Right kidney (tissue), 9 donors: ENCODE measurements at places on chromosomes 13 and 19.

DNA sequence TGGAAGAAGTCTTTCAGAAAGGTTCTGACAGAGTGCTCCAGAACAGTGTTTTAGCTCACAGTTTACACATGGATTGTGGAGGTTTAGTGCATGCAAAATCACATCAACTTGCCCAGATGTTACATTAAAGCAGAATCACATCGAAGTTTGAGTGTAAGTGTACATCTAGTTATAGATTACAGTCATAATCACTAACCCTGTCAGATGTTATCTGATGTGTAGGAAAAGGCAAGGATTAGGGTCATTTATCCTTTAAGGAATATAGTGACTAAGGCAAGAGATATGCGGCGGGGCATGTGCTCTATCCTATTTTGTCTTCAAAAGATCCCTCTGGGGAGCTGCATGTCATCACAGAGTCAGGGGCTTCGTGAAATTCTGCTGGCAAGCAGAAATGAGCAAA is 66.9 kb downstream of the CYSLTR2 start:
- no peak for DNase-seq

- DNase-seq, result no peak
Observed at GRCh38 chr13:21330126-21330861, 128.8 kb downstream of the ZDHHC20 start.

GRCh38 chr19:7832781-7833180 is 2.8 kb downstream of the EVI5L start:
- no peak for DNase-seq

GRCh38 chr13:43484432-43485225 is 302.1 kb downstream of the ENOX1 start:
- DNase-seq, result no peak

DNA sequence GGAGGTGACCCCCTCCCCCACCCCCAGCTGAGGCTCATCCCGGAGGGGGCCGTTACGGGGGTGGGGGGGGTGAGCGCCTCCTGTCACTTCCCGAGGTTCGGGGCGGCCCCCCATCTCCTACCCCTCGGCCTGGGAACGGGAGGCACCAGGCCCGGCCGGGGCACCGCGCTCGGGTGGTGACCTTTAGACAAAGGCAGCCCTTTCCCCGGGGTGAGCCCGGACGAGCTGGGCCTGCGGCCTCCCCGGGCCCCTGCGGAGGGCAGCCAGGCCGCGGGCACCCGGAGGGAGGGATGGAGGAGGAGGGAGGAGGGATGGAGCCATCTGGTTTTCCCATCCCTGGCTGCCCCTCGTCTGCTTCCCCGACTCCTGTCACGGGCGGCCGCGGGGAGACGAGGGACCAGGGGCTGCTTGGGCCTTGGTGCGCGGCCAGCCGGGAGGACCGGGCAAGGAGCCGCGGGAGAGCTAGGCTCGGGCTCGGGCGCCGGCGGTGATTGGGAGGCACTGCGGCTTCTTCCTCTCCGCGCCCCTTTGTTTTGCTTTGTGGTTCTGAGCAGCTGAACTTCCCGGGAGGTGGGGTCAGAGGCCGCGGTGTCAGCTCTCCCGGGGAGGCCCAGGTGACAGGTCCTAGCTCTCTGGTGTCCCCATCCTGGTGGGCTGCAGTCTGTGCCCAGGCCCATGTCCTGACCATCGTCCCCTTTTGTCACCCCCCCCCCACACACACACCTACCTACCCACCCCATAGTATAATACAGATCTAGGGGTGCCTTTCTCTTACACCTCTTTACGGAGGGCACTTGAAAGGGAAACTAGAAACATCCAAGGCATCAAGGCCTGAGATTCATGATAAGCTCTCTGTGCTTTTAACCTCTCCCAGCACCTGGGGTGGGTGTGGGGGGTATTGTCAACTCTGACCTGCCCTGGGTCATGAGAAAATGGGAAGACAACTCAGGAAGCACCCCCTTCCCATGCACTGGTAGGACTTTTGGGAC is 1.3 kb downstream of the BICRA start:
- DNase-seq, result peak; percentile 74

- no peak for DNase-seq
Observed at GRCh38 chr13:77904031-77904430, 14.6 kb downstream of the EDNRB start.

- no peak for DNase-seq
Observed at GRCh38 chr13:31793246-31793645, 53.9 kb downstream of the RXFP2 start.

- peak; percentile 60 for DNase-seq
Observed at GRCh38 chr19:1287354-1288225, 1.9 kb downstream of the EFNA2 start.

- DNase-seq, result peak; percentile 87
Observed at GRCh38 chr19:58033741-58034476, at the start of gene ZSCAN1. ZSCAN1 (plus strand) TSS chr19:58034025; CDS start chr19:58037837, 3,812 bp downstream.

GRCh38 chr19:2446381-2446780 is 10.4 kb downstream of the LMNB2 start:
- no peak for DNase-seq

- no peak for DNase-seq
Observed at GRCh38 chr19:10846500-10847202, 1.6 kb upstream of the C19orf38 start.

DNA sequence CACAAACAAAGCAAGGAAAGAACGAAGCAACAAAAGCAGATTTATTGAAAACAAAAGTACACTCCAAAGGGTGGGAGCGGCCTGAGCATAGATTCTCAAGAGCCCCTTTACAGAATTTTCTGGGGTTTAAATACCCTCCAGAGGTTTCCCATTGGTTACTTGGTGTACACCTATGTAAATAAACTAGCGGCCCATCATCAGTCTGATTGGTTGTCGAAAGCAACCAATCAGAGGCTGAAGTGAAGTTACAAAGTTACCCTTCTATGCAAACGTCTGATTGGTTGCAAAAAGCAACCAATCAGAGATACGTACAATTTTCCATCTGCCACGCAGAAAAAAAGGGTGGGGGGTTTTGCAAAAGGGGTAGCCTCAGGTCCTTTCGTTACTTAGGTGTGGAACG is 96.3 kb upstream of the UBAC2 start:
- DNase-seq, result no peak

- no peak for DNase-seq
Observed at GRCh38 chr13:46663206-46664037, 110.5 kb downstream of the LRCH1 start.

DNA sequence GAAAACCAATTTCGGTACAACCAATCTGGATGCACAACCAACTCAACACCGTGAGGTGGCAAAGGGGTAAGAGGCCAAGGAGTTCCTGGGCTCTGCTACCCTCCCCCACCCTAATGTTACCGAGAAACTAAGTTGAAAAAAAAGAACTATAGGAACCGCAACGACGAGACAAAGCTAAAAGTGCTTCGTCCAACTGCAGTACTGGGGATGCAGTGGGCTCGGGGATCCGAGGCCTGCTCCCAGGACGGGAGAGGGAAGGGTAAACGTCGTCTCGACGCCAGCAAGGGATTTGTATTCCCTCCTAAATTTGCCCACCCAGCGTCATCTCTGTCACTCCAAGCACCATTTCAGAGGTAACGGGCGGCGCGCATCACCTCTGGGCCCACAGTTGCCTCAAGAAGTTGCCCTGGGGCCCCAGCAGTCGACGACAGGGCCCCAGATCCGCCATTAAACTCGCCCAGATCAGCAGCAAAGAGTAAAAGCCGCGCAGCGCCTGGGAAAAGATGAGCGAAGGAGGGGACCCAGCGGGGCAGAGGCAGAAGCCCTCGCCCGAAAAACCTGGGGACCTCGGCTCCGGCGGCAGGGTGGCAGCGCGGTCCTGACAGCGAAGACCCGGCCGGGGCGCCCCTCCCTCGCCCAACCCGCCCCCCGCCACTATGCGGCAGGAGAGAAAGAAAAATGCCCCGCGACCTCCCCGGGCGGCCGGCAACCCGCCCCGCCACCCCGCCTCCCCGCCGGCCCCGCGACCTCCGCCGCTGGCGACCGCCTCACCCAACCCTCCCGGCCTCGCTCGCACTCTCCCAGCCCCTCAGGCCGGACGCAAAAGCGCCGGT is 752 bp downstream of the ZMYM5 start:
- peak; percentile 82 for DNase-seq

GRCh38 chr13:102369302-102369701 is 32.5 kb downstream of the FGF14 start:
- DNase-seq, result no peak

- DNase-seq, result no peak
Observed at GRCh38 chr19:43636121-43636683, 3.4 kb downstream of the CADM4 start.

DNA sequence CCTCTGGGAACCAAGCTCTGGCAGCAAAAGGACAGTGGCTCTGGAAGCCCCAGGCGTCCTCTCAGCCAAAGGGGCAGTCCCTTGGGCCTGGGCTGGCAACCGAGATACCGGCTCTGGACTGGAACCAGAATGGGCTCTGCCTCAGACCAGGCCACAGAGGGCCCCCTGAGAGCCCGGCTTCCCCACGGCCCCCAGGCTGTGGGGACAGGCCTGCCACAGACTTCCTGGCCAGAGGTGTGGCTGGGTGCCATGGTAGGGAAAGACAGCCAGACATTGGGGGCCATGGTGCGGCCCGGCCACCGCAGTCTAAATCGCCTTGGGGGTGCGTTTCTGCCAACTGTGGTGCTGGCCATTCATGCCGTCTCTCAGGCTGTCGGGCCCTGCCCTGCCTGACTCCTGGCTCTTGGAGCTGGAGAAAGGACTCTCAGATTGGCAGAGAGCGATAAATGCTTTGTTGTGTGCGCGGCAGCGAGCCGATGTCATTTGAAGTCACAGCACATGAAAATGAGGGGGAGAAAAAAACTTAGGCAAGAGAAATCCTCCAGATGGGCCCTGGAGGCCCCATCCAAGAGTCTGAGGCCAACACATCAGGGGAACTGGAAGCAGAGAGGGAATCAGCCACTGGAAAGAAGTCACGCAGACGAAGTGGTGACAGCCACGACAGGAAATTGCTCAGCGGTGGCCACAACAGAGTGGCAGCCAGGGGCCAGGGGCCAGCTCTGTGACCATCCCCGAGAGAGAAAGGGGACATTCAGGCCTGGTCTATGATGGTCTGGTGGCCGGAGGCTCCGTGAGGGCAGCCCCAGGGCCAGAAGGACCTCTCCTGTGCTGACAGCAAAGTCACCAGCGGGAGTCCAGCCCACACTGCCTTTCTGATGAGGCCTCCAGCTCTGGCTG is 26.5 kb downstream of the SH3GL1 start:
- DNase-seq, result no peak

- DNase-seq, result no peak
Observed at GRCh38 chr13:98938801-98939200, 39.1 kb downstream of the DOCK9 start.

DNA sequence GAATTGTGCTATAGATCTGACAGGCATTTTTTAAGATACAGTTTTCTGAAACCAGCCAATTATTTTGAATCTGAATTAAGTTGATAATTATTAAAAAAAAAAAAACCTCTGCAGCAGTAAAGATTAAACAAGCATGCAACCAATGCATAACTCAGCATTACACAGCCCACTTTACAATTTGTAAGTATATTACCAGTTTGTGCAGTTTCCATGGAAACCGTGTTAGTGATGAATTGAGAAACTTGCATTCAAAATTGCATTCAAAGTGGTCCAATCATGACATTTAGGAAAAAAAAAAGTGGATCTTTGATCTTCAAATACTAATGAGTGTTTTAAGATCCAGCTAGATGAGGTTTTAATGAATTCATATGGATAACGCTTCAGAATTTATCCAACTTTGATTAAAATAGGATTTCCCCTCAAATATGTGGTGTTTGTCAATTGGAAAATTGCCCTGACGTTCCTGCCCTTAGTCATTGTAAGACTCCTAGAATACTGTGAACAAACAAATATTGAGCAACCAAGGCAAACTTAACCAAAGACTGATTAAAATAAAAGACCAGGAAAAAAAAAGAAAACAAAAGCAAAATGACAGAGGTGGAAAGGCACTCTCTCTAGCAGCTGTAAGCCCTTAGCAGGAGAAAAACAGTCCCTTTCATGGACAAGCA is 314.8 kb upstream of the MAB21L1 start:
- DNase-seq, result no peak

- no peak for DNase-seq
Observed at GRCh38 chr19:56084835-56085536, 36.1 kb downstream of the ZNF787 start.

DNA sequence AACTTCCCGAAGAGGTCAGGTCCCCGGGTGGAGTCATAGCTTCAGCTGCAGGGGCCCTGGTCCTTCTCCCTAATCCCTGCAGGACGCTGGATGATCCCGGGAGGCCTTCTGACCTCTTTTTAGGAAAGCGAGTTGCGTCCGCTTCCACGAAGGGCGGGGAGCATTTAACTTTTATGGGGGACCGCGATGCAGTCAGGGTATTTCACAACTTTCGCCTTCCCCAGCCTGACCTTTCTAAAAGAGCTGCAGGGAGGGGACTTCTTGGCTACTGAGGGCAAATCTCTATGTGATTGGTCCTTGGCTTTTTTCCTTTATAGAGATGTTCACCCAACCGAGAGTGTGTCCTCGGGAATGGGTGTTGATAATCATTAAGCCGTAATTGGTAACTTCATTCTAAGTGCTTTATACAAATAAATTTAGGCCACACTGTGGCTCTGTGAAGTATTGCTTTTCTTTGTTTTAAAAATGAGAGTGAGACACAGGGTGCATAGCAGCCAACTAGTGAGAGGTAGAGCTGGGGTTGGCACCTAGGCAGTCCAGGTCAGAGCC is 778 bp downstream of the ZNF230 start:
- no peak for DNase-seq

DNA sequence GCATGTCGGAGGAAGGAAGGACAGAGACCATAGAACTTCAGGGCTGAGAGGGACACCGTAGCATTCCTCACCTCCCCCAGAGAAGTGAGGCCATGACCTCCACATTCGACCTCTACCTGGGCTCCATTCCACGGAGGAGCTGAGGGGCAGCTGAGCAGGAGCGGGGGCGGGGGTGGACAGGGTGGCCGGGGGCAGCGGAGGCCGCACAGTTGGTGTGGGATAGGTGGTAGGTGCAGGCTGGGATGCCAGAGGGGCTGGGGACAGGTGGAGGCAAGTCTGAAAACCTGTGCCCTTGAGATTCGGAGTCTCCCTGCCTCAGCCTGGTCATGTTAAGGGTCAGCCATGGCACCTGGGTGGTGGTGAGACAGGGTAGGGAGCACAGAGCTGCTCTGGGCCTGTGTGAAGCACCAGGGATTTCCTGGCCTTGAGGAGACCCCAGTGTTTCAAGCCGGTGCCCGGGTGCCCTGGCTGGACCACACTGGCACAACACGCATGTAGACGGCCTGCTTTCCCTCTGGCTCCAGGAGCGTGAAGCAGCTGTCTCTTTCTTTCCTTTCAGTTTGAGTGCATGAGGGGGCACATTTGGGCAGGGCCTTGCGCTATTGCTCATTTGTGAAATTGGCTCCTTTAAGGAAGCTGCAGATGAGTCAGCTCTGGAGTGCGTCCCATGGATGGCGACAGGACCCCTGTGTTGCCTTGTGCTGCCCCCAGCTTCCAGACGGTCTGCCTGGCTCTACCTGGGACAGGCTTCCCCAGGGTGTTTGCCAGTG is 51.8 kb downstream of the TSSK6 start:
- peak; percentile 44 for DNase-seq

DNA sequence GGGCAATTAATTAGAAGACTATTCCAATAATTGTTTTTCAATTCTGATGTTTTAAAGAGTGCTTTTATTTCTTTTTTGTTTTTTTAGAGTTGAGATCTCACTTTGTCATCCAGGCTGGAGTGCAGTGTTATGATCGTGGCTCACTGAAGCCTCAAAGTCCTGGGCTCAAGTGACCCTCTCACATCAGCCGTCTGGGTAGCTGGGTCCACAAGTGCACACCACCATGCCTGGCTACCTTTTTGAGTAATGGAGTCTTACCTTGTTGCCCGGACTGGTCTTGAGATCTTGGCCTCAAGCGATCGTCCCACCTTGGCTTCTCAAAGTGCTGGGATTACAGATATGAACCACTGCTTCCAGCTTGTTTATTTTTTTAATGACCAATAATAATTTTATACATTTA is 207.8 kb downstream of the NDFIP2 start:
- DNase-seq, result no peak

GRCh38 chr19:40133491-40133890 is 42.7 kb upstream of the ZNF780A start:
- DNase-seq, result no peak
